Activated CD4-positive, alpha-beta T cell treated with anti-CD3 and anti-CD28 coated beads for 1 hour (primary cell): ENCODE measurements at places on chromosomes 7 and 10.

DNA sequence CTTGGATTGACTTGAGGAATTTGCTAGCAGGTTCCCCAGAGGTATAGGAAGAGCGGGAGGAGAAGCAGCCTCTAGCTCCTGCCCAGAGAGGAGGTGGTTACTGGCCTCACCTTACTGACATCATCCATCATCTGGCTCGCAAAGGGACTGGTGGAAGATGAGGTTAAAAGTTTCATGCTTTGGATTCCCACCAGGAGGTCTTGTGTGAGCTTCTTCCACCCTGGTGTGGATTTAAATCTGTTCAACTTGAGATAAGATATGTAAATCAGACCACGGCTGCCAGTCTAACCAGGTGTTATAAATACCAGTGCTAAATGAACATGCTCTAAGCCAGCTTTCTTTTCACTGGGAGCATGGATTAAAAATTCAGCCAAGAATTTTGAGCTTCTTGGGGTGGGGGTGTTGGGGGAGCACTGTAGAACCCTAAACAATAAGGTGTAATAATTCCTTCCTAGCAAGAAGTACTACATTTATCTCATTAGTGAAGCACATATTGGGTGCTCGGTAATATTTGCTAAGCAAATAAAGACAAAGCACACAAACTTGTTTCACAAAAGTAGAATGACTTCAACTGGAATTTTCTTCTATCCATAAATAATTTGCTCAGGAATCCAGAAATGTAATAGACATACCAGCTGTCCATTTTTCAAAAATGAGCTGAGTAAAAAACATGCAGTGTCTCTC, 7.8 kb downstream of the PROSER2 start:
- DNase-seq, result no peak

DNA sequence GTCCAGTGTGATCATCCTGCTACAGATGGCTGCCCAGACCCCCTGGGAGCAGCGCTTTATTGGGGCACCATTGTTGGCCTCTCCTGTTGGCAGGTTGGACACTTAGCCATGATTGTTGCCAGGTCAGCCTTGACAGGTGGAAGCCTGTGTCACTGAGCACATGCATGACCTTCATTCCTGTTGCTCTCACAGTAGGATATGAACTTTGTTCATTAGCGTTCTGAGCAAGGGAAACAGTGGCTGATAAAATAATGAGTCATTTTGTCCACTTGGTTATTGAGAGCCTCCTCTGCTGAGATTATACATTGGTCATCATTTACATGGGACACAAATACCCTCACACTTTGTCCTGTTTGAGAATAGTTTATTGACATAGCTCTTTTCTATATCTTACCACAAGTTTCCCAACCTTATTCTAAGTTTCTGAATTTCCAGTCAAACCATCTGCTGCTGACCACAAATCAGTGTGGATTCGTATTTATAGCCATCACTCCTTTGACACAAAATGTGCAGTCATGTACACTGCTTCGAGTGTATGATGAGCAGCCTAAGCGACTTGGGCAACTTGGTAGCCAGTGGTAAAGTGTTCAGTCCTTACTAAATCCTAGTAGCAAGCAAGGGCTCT, 102.6 kb downstream of the TPST1 start:
- DNase-seq, result no peak

- no peak for DNase-seq
Observed at GRCh38 chr10:92208736-92209135, 82.1 kb downstream of the CPEB3 start.

DNA sequence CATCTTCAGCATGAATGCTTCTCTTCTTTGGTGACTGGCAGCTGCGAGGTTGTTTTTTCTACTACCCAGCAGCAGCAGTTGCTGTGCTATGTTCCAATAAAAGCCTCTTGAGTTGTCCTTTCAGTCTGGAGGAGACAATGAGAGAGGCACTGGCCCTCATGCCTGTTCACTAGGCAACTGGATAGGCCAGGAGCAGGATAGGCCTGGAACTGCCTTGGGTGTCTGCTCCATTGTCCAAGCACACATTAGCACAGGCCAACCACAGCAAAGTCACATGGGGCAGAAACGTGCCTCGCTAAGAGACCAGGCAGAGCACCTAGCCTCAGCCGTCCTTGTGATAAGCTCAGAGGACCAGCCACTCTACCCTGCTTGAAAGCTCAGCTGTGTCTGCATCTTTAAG, 76.9 kb upstream of the PDCD4 start:
- DNase-seq, result no peak

DNA sequence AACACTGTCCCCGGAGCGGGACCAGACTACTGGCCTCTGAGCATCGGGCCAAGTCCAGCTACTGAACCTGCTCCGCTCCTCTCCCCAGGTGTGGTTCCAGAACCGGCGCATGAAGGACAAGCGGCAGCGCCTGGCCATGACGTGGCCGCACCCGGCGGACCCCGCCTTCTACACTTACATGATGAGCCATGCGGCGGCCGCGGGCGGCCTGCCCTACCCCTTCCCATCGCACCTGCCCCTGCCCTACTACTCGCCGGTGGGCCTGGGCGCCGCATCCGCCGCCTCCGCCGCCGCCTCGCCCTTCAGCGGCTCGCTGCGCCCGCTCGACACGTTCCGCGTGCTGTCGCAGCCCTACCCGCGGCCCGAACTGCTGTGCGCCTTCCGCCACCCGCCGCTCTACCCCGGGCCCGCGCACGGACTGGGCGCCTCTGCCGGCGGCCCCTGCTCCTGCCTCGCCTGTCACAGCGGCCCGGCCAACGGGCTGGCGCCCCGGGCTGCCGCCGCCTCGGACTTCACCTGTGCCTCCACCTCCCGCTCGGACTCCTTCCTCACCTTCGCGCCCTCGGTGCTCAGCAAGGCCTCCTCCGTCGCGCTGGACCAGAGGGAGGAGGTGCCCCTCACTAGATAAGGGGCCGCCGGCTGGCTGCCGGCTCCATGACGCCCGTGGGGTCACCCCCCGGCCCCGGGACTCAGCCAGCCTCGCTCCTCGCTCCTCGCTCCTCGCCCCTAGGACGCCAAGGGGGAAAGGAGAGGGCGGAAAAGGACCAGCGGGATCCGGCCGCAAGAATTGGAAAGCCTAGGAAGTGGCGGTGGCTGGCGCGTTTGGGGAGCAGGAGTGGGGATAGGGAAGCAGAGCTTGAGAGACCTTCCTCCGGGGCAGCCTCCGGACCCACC, 3.4 kb downstream of the EVX1 start:
- DNase-seq, result no peak

DNA sequence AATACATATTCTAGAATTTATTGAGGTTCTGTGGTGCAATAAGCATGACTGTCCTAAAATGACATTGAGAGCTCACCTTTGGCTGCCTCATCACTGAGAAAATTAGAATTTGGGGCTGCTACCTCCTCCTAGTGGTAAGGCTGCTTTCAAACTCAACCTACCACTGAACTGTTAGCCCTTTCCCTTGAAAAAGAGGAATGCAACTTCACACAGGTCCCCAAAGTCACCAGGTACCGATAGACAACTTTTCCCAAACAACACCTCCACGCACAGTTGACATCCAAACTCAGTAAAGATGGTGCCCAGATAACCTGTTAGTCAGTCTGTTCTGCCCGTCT, 75.9 kb upstream of the SCIN start:
- no peak for DNase-seq

- peak; percentile 21 for DNase-seq
Observed at GRCh38 chr10:124917428-124918190, 24.3 kb upstream of the ZRANB1 start.

DNA sequence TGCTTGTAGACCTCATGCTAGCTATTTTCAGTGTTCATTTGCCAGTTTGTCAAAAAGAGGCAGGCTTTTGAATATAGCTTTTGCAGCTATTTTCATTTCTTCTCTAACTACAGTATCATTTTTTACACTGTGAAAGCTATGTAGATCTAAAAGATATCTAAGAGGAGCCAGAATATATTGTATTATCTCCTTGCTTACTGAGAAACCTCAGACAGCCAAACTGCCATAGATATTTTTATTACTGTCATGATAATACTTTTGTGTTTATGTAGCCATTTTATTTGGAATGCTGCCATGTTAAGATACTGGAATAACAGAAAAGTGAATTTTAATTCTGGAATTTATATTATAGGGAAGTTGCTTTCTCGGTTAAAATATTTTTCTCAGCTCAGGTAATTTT, 37.2 kb downstream of the ANKIB1 start:
- no peak for DNase-seq

GRCh38 chr7:139441961-139442360, 41.5 kb downstream of the KLRG2 start:
- DNase-seq, result no peak

DNA sequence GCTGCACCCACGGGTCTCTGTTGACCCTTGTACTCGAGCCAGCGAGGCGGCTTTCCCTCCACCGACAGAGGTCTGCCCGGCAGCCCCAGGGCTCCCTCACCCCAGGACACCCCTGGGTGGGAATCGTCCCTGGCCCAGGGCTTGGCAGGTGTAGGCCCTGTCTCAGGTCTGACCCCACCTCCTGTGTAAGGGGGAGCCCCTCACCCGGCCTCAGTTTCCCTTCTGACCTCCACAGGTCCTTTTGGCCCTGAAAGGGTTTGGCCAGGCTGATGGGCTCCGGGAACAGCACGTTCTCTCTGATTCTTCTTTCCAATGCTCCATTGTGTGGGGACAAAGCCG, 25.0 kb upstream of the ELFN1 start:
- DNase-seq, result no peak

- no peak for DNase-seq
Observed at GRCh38 chr7:17991866-17992648, 35.6 kb downstream of the PRPS1L1 start.

DNA sequence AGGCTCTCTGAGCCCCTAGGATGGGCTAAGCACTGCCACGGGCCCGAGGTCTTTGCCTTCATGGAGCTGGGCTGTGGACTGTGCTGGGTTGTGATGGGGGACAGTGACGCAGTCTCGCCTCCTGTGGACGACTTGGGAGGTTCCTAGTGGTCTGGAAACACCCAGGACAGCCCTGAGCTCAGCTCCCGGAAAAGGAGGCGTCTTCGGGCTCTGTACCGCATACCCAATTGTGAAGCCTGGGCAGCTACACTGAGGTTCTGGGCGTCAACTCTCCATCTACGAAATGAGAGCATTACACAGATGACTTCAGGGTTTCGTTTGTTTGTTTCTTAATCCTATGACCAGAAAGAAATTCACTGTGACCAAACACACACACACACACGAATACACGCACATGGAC, 79.6 kb upstream of the KAT6B start:
- DNase-seq, result no peak

DNA sequence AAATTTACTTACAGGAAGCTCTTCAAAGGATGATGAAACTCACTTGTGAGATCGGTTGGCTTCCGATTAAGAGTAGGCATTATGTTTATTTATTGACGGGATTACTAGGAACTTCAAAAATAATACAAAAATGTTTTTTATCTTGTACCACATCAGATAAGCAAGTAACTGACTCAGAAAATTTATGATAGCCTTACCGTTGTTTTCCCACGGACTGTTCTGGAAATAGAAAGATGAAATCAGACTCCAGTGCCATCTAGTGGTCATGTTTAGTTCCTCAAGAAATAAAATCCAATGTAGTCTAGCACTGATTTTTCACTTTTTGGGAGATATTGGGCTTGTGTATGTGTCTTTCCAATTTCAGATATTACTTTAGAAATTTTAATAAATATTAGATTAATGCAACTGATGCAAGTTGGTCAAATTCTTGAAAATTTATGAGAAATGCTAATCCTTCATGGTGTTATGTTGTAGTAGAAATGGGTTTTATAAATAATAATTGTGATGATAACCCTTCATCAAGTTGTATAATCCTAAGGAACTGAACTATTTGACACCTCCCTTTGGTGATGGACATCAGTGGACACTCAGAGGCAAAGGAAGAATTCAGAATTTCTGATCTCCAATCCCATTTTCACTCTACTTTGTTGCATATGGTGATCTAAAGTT, 168.8 kb downstream of the TMEM26 start:
- no peak for DNase-seq

- DNase-seq, result no peak
Observed at GRCh38 chr10:48759113-48759901, 74.6 kb downstream of the WDFY4 start.

DNA sequence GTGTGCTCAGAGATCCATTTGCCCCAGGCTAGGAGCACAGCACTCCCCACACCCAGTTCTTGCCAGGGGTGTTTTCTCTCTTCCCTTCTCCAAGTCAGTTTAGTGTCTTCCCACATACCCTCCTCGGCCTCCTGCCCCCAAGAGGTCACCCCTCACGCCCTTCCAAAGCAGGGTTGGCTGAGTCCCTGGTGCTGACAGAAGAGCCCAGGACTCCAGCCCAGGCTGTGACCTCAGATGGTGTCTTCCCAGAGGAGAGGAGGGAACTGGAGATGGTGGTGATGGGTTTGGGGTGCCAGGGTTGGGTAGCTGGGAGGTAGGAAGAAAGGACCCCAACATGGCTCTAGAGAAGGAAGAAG, 19.8 kb downstream of the ZNF775 start:
- DNase-seq, result no peak

DNA sequence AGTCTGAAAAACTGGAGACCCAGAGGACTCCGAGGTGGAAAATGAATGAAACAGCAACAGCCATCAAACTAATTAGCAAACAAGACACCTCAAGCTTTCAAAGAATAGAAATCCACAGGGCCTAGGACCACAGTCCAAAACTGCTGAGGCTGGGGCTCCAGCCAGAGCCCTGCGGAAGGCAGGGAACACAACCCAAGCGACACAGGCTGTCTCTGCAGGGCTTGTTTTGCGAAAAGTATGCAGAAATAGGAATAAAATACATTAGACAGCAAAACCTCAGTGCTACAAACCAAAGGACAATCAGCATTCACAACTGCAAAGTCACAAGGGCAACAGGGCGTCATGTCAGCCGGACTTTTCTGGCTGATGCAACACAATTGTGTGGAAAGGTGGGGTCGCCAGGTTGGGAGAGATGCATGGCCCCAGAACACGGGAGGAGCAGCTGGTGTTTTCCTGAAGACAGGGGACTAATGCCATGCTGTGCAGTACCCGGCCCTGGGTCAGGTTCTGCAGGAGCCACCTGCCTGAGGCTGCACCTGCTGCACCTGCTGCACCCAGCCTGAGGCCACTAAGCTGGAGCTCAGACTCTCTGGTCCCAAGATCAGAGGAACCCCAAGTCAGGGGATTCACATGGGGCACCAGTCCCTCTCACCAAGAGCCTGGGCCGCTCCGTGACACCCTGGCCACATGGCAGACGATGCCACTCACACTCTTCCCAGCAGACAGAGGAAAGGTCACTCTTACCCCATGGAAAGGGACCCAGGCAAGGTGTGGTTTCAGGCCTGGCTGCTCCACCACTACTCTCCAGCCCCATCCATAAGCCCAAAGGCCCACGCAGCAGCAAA, 74.2 kb downstream of the MAD1L1 start:
- no peak for DNase-seq

DNA sequence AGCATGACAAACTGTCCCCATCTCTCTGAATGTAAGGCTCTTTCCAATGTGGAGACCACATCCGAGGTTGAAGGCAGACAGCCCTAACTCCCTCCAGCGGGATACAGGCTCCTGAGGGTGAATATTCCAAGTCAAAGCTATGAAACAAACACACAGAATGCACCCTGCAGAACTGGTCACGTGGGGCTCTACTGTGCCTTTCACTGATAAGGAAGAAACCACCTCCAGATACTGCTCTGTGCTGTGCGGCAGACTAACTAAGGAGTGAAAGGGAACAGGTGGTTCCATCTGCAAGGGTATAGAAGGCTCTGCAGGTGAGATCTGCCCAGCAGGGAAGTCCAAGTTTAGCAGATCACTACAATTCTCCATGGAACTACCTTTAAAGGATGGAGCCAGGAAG, 534.4 kb downstream of the KCNMA1 start:
- no peak for DNase-seq
